Activated T-helper 1 cell treated with anti-CD3 and anti-CD28 coated beads, Interleukin-2, amount 50 U/mL, for 16 hours (primary cell): ENCODE measurements at places on chromosomes 11 and 22.

GRCh38 chr11:78199653-78200015, 10.9 kb downstream of the USP35 start:
- no peak for DNase-seq

DNA sequence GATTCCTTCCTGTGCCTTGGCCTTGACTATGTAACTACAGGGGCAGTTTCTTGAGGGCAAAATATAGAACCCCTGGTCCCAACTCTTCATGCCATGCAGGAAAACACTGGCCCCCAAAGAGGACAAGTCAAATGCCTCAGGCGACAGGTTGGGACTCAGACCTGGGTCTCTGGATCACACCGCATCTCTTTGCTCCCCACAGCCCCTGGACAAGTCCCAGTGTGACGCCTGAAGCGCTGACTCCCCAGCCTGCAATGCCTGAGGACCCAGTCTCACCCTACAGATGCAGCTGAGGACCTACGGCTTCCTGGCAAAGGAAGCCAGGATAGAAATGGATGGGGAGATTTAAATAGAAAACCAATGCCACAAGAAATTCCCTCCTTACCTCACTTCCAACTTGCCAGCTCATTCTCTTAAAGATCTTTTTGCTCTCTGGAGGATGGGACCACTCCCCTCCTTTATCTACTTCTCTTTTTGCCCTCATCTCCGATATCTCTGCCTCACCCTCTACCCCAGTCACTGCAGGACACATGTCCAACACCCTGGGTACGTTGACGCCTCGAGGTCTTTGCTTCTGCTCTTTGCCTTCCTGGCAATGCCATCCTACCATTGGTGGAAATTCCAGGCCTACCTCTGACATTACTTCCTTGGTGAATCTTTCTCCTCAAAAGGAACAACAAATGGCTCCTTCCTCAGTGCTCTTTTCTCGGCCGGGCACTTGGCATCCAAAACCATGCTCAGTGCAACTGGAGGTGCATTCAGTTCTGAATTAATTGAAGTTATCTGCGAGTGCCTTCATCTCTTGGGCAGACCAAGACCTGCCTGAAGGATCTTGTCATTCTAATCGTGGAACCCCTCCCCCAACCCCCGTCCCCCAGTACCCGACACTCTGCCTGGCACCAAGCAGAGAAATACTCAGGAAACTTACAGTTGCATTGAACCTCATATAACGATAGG, 2.0 kb upstream of the PRDM11 start:
- DNase-seq, result no peak

DNA sequence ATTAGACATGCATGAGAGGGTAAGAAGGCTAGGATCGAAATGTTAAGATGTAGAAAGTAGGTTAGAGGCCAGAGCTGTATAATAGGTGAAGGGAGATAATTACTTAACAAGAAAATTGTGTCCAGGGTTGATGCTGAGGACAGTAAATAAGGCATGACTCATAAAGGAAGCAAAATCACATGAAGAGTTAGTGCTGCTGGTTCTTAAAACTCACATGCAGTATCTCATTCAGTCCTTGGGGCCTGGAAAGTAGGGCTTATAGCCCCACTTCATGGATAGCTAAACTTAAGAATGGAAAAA, 130.2 kb downstream of the NCAM1 start:
- no peak for DNase-seq

DNA sequence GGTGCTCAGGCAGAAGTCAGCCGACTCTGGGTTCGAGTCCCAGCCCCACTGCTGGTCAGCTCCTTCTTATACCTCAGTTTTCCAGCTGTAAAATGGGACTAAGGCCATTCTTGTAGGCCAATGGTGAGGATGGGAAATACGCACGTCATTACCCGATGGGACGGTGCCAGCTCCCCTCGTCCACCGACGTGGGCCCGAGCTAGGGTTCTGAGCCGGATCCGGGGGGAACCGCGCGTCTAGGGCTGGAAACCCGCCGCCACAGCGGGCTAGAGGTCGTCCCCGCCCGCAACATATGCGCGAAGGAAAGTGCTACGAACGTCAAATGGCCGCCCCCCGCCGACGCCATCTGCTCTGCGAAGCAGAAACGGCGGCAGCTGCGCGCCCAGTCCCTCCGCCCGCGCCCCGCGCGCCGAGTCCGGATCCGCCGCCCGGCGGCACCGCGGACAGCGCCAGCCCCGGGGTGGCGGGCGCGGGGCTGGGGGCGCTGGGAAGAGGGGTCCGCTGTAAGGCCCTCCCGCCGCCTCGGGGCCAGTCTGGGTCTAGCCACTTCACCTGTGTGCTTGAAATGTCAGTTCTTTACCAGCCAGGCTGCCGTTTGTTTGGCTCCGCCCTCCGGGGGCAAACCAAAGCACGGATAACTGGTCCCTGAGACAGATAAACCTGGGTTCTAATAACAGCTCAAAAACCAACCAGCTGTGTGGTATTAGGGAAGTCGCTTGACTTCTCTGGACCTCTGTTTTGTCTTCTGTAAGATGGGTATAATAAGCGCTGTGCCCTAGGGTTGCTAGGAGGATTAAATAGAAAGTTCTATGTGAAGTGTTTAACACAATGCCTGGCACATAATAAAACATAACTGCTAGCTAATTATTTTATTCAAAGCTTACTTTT, 103.5 kb upstream of the RCN1 start:
- no peak for DNase-seq

DNA sequence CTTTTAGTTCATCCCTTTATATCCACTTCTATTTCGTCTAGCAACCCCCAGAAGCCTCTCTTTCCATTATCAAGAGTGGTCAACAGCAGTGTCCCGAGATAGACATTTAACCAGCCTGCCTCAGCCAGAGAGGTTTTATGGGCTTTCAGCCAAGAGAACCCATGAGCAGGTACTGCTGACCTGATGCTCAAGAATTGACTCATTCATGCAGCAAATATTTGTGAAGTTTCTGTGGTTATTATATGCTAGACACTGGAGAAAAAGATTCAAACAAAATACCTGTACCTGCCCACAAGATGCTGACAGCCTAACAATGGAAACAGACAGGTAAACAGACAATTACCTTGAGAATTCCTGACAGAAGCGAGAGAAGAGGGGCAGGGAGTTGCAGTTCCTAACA, 9.7 kb upstream of the LRRC55 start:
- no peak for DNase-seq

DNA sequence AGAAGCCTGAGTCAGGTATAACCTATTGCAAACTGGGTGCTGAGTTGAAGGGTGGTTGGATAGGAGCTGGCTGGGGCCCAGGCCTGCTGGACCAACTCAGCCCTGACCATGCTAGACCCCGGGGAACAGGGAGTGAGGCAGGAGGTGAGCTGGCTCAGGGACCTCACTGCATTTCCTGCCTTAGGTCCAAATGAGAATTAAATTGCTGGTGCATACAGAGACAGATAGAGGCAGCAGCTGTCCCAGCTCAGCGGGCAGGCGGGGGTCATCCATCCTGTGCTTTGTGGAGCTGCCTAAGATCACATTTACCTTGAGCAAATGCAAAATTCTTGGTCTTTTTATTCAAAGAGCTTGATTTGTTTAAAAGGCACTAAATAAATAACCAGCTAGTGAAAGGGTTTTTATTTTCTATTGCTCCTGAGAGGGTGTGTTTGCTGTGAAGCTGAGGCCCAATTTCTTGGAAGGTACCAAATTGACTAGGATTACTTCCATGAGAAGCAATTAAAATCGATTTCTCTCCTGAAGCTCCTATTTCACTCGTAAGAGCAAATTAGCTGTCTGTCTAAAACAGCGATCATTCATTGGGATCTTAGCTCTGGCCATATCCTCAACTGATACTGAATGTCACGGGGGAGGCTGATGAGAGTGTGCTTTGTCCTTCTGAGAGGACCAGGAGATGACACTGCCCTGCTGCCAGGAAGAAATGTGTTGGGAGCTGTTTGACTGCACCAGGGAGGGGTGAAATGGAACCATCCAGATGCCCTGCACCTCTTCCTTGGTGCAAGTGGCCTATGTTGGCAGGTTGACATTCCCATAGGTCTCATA, 24.9 kb downstream of the USH1C start:
- DNase-seq, result no peak

DNA sequence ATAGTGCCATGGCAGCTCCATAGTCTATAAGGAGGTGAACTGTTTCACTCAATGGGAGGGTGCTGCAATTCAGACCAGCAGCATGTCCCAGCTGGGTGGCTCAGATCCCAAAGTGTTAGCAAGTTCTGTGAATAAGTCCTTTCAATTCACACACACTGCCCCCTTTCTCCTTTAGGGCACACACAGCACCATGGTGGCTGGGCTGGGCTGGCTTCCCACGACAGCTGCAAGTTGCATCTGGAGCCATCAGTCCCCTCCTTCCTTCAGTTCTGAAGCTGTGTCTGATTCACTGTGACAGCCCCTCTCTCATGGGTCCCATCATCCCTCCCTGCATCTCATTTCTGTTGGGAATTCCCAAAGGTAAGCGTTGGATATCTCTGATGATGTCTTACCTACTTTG, 324.1 kb upstream of the NCAM1 start:
- no peak for DNase-seq

- no peak for DNase-seq
These were observed 20.0 kb upstream of the LMO1 start for GRCh38 chr11:8283465-8284230.

DNA sequence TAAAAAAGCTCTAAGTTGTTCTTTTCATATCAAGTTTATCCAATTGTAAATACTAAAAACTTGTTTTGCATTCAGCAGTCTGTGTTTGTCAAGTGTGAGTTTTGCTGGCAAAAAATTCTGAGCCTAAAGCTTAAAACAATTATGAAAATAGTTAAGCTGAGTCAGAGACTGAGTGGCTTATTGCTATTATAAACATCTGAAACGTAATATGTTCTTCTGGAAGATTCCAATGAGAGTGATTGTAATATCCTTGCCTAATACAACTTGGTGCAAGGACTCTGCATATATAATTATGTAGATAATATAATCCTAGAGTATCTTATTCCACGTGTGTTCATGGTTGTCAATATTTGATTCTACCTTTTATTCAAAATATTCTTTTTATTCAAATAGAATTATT, 14.1 kb upstream of the NUP50 start:
- DNase-seq, result no peak

DNA sequence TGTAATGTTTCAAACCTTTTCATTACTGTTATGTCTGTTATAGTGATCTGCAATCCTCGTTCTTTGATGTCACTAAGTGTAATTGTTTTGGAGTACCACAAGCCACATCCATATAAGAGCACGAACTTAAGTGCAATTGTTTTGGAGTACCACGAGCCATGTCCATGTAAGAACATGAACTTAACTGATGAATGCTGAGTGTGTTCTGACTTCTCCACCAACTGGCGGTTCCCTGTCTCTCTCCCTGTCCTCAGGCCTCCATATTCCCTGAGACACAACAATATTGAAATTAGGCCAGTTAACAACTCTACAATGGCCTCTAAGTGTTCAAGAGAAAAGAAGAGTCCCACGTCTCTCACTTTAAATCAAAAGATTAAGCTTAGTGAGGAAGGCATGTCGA, 23.5 kb downstream of the TESMIN start:
- no peak for DNase-seq

GRCh38 chr22:26905640-26906039, 248.3 kb downstream of the MIAT start:
- DNase-seq, result no peak

- no peak for DNase-seq
These were observed 21.1 kb upstream of the RDX start for GRCh38 chr11:110317516-110317932.

DNA sequence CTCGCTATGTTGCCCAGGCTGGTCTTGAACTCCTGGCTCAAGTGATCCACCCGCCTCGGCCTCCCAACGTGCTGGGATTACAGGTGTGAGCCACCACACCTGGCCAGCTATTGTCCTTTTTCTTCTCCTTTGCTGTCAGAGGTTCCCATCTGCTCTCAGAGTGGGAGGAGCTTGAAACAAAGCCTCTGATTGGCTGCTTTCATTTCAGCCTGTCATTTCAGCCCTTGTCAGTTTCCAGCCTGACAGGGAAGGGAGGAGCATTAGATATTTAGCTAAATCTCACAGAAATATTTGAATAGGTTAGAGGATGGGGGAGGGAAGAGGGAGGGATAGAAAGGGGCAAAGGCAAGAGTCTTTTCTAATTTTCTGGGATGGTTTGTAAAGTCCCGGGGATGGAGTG, 8.7 kb downstream of the SLC22A6 start:
- no peak for DNase-seq

GRCh38 chr11:130223291-130223971, 63.8 kb downstream of the ST14 start:
- no peak for DNase-seq

DNA sequence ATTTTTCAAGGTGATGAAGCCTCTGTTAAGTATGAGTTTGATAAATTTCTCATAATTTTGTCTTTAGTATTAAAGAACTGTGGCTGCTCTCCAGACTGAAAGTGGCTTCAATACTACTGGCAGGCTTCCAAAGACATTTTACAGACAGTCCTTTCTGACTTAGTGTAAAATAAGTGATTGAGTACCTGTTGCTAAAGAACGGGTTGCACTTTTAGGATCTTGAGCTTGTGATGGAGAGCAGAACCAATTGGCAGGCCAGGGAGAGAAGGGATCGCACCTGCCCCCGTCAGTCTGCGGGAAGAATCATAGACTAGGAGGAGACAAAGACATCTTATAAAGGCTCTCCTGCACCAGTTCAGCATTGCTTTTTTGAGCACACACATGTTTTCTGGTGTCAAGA, 4.4 kb downstream of the NCAM1 start:
- DNase-seq, result no peak

GRCh38 chr11:95727620-95728019, 62.0 kb downstream of the FAM76B start:
- no peak for DNase-seq

DNA sequence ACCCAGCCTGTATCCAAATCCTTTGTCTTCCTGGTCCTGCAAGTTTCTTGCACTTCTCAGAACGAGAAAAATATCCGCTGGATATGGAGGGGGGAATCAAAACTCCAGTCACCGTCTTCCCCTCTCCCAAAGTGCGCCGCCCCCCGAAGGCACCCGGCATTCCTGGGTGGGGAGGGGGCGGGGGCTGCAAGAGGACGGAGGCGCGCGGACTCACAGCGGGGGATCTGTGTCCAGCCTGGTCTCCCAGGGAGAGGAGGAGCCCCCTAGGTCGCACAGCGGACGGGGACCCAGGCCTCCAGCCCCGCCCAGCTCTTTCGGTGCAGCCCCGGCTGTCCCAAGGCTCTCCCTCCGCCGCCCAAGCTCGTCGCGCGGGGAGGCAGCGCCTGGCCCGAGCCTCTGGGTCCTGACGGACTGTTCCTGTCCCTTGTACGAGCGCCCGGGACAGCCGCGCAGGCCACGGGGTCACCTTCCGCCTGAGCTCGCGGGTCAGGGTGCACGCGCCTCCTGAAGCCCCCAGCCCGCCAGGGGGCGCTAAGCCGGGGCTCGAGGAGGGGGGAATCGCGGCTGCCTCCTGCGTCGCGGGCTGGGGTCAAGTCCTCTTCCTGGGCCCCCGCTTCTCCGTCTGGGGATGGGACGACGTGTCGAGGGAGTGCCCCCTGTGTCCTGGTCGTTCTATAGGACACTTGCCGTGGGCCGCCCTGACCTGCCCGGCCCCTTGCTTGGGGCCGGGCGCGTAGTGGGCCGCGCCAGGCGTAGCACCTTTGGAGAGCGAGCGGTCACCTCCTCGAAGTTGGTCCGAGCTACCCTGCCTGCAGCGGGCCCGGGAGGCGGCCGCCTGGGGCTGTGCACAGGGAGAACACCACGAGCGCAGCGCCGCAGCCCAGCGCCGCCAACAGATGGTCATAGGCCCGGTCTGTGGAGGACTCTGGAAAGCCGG, 2.4 kb upstream of the WNT11 start:
- peak; percentile 72 for DNase-seq

- DNase-seq, result no peak
These were observed 25.3 kb upstream of the PATE1 start for GRCh38 chr11:125720781-125721180.

GRCh38 chr11:88016392-88017170, 158.7 kb downstream of the RAB38 start:
- DNase-seq, result peak; percentile 20
